ENCODE measurements at places on chromosomes 1 and 21. TPM values are rescaled to one million over a fixed set of nuclear protein-coding genes. Genes with fewer than 3 reads are reported as not detected.

Gene OR2T35
- total RNA-seq, result not detected

Gene CD48
- total RNA-seq, result not detected

Gene LAMC2
- total RNA-seq, result 20.5 TPM

Gene OR2G6
- not detected for total RNA-seq

Gene KRTAP27-1
- not detected for total RNA-seq

Gene DMRTA2
- total RNA-seq, result not detected

Gene KCNA2
- total RNA-seq, result not detected

Gene KIF17
- 25.2 TPM for total RNA-seq

Gene RHD
- total RNA-seq, result not detected
